Activated CD8-positive, alpha-beta memory T cell treated with anti-CD3 and anti-CD28 coated beads, Interleukin-2, amount 10 ng/mL, durations not matched to agents 7 days and 5 days (primary cell): ENCODE measurements at places on chromosomes 6 and 20. TPM values are rescaled to one million over a fixed set of nuclear protein-coding genes. Genes with fewer than 3 reads are reported as not detected.

Gene CDH26
- total RNA-seq: 1.5 TPM

Gene HLA-DQB2
- total RNA-seq: 2.9 TPM

Gene SIGLEC1
- total RNA-seq: not detected

Gene TINAG
- not detected for total RNA-seq

Gene KCTD20
- 65.0 TPM for total RNA-seq

Gene HLA-DRB1
- 189 TPM for total RNA-seq

Gene TNNC2
- total RNA-seq: not detected

Gene MYCT1
- not detected for total RNA-seq

Gene PTPN1
- 62.5 TPM for total RNA-seq

DNA sequence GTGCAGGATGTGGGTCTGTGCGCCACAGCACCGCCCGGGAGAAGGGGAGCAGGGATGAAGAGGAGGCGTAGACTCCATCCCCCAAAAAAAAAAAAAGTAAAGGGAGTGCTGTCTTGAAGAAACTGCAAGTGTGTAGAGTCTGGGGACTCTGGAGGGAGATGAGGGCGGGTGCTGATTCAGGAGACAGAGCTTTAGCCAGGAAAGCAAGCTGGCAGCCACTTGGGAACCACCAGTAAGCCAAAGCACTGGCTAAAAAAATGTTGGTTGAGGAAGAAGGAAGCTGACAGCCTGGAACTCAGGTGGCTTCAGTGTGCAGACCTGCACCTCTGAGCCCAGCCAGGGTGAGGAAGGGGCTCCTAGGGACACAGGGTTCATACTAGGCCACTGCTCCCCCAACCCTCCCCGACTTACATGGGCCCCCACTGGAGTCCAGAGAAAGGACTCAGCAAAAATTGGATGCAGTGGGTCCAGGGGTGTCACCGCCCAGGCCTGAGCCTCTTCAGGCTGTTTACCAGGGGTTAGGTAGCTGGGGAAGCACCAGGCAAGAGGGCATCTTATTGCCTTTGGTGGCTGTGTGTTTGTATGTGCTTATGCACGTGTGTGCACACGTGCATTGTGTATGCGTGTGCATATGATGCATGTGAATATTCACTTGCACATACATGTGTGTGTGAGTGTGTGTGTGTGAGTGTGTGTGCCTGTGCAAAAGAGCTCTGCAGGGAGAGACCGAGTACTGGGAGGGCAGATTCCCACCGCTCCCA, 153.5 kb upstream of the MLN start:
- DNase-seq: no peak

- DNase-seq: no peak
These were observed 30.9 kb downstream of the PSMG4 start for GRCh38 chr6:3289664-3290055.

DNA sequence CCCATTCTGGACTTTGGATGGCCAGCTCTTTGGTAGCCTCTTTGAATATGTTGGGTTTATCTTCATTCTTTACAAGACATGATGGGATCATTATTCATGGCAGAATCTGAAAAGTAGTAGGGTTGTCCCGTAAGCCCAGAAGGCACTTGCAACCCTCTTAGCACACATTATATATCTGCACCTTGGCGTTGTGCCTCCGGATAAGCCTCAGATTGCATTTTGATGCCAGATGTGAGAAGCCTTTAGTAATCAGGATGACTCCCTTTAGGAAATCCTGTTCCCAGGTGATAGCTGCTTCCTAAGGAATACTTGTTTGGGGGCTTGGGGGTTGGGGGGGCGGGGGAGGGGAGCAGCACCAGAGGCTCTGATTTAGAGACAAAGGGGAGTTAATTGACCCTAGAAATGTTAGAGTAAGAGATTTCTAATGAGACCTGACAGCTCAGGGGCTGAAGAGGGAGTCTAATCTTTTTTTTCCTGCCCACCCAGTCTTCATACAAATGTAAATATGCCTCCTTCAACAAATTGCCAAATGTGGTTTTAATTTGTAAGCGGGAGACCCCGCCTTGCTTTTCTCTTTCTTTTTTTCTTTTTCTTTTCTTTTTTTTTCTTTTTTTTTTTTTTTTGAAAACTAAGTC, 55.1 kb downstream of the JAG1 start:
- no peak for DNase-seq

DNA sequence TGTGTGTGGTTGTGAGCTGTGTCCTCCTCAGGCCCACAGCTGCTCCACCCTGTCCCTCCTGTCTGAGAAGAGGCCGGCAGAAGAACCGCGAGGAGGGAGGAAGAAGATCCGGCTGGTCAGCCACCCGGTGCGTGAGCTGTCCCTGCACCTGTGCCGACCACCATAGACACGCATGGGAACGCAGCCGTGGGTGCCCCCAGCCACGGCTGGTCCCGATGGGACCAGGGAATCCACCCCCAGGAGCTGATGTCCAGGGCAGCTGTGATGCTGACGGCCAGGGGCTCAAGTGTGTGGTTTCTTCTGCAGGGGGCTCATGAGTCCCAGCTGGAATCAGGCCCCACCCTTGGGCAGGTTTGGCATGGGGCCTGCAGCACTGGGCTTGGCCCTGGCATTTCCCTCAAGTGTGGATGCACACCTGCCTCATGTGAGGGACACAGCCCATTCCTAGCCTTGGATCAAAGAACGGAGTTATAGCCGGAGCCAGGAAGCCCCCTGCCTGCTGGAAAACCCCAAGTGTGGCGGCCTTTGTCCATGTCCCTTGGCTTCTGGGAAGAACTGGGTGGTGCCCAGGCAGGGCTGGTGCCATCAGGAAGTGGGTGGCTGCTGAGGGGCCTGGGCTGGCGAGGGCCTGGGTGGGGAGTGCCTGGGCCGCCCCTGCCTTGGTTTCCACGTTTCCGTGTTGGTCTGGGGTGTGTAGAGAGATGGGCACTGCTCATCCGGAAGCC, 4.6 kb upstream of the TNFRSF6B start:
- DNase-seq: no peak

DNA sequence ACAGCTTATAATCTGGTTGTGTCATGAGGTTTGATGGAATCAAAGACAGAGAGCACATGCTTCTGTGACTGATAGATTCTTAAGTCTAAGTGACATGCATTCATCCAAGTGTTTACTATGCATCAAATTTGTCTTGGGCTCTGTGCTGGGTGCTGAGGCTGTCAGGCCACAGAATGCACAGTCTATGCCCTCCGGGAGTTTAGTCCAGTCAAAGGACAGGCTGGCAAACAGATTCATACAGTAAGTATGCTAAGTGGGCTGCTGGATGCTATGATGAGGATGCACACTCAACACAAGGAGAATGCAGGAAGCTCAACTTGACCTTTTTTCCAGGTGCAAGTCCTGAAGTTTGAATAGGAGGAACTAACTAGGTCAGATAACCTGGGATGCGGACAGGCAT, 146.7 kb downstream of the UST start:
- DNase-seq: no peak

DNA sequence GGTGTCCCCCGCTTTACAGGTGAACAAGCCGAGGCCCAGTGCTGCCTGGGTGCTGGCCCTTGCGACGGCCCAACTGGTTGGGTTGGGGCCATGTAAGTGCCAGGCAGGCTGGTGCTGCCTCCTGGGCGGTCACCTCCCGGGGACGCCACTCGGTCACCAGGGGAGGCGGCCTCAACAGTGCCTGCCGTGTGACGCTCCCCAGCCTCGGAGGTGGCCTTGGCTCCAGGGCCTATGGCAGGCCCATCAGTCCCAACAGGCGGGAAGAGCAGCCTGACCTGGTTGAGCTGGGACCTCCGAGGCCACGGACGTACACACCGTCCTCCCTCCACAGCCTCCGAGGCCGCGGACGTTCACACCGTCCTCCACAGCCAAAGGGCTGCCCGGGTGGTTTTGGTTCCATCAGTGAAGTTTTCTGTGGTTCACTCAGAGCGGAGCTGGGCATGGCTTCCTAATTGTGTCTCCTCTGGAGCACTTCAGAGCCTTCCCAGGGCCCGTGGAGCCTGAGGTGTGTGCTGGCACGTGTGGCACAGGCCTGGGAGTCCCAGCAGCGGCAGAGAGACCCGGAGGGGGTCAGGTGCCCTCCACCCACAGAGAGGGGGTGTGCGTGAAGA, 19.3 kb upstream of the SLCO4A1 start:
- DNase-seq: no peak

DNA sequence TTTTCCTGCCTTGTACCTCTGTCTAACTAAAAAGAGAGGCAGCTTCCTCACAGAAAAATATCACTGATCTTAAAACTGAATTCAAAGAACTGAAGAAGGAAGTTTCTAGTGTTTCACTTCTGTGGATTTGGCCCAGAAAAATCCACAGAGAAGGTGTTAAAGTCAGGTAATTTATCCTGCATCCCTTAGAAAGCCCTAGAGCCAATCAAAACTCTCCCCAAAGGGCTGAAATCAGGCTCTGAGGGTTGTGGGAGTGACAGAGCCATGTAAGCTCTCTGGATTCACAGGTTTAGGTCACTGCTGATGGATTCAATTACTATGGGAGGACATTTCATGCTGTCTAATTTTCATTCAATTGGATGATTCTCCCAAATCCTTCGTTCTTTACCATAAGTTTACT, 152.3 kb downstream of the OR2B2 start:
- DNase-seq: no peak

DNA sequence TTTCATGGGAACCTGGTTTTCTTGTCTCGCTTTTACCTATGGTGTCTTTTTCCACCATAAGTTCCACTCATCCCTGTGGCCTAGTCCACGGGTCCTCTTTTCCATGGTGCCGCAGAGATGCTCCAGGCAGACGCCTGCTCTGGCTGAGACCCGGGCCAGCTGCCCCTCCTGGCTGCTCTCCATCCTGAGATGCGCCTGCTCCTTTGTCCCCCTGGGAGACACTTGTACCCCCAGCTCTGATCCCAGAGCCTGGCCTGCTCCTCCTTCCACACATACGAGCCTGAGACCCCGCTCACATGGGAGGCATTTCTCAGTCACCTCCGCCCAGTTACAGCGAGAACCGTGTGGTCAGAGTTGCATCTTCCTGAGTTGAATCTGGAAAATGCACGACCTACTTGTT, 29.6 kb downstream of the RNASET2 start:
- peak; percentile 18 for DNase-seq

DNA sequence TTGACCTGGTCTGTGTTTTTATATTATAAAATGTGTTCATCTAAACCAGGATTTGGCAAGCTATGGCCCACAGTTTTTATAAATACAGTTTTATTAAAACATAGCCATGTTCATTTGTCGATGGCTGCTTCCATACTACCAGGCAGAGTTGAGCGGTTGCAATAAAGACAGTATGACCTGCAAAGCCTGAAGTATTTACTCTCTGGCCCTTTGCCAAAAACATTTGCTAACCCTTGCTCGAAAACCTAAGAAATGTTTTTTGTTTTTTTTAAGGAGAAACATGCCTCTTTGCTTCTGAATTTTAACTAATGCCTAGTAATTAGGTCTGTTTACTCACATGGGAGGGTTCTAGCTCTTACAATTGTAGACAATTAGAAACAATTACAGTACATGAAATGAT, 67.4 kb upstream of the SMIM28 start:
- no peak for DNase-seq

GRCh38 chr6:167932468-167933276, 64.8 kb upstream of the KIF25 start:
- DNase-seq: no peak

DNA sequence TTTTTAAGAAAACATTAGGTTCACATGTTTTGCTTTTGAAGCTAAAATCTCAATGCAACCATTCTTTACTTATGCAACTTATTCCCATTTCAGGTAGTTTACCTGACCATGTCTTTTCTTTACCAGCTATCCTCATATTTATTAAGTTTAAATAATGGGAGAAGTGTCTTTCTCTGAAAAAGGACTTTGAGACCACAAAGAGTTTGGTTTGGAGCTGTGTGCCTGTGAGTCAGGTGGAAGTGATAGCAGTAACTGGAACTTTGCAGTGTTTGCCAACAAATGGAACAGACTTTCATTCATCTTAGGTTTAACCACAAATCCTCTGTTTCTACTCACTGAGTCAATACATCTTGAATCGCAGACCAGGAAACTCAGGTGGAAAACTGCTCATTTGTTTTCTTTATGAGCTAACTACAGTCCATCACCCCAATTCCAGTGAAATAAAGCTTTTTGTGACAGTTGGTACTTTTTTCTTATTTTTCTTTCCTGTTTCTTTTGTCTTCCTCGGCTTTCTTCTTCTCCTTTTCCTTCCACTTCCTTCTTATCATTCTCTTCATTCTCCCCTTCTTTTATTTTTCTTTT, 148.3 kb upstream of the RIN2 start:
- DNase-seq: no peak

DNA sequence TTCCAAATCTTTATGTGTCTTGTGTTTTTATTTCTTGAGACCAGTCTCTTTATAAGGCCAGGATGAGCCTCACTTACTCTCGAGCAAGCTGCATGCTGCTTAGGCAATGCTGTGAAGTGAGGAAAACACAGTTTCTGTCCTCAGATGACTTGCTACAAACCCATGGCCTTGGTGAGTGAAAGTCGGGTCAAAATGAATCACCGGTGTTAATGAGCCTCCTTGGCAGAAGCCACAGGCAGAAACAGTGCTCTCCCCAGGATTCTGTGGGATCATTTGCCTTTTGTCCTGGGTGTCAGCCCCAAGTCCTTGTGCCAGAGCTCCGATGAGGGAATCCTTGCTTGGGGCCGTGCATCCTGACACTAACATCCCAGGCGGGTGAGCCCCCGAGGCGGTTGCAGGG, 482.5 kb downstream of the QKI start:
- no peak for DNase-seq

DNA sequence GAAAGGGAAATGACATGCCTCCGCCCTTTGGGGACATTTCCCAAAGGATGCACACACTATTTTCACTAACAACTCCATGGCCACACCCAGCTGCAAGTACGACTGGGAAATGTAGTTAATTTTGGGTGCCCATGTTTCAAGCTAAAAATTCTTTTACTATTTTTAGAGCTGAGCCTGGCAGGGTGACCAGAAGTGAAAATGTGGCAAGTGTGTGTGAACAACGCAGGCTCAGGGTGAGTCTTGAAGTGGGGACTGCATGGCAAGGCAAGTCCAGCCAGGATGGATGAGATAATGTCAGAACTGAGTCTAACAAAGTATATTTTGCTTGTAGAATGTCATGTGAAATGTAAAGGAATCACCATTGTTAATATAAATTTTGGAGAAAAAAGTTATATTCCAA, 17.0 kb upstream of the CD109 start:
- no peak for DNase-seq

- DNase-seq: no peak
These were observed 112.0 kb downstream of the BACH2 start for GRCh38 chr6:90184334-90185298.

- no peak for DNase-seq
These were observed 90.5 kb downstream of the UNC5CL start for GRCh38 chr6:40948570-40948969.

DNA sequence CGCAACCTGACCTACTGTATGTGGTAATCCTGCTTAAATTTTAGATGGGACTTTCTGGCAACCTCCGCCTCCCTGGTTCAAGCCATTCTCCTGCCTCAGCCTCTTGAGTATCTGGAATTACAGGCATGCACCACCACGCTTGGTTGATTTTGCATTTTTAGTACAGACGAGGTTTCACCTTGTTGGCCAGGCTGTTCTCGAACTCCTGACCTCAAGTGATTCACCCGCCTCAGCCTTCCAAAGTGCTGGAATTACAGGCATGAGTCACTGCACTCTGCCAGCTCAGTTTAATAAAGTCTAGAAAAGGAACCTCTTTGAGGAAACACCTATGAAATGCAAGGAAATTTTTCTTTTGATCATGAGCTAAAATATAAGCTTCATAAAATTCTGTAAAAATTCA, 9.0 kb upstream of the PLCB4 start:
- DNase-seq: no peak
